ENCODE measurements at places on chromosomes 6 and 20.

DNA sequence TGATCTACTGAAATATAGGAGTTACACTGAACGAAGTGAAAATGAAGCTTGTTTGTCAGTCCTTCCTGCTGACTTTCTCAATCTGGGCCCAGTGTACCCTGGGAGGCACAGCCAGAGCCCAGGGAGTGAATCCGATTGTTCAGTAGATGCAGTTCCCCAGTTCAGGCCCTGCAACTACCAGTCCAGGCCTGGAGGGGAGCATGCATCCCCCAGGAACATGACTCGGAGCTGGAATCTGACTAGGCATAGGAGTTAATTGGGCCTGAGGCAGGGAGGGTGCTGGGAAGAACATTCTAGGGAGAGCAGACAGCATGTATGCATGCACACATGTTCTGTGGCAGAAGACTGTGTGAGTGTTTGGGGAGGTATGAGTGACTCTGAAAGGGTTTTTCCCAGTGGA, 42.1 kb downstream of the PHACTR3 start:
- no peak for DNase-seq

DNA sequence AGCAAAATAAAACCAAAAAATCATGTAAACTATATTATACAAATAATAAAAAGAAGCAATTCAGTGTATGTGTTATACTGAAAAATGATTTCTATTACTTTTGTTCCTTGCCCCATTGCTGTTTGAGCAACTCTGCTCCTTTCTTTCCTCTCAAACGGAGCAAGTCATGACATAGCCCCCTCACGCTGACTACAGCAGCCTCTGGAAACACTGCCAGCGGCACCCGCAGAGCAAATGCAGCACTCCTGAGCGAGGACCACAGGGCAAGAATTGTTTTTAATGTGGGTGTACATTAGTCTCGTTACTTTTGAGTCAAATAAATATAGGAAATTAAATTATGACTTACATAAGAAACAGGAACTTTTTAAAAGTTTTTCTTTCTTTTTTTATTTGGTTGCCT, 350.1 kb upstream of the HSF2 start:
- DNase-seq = no peak

- no peak for DNase-seq
Observed at GRCh38 chr6:1850121-1850839, 240.6 kb downstream of the FOXC1 start.

- no peak for DNase-seq
Observed at GRCh38 chr6:12269110-12269509, 21.1 kb upstream of the EDN1 start.

DNA sequence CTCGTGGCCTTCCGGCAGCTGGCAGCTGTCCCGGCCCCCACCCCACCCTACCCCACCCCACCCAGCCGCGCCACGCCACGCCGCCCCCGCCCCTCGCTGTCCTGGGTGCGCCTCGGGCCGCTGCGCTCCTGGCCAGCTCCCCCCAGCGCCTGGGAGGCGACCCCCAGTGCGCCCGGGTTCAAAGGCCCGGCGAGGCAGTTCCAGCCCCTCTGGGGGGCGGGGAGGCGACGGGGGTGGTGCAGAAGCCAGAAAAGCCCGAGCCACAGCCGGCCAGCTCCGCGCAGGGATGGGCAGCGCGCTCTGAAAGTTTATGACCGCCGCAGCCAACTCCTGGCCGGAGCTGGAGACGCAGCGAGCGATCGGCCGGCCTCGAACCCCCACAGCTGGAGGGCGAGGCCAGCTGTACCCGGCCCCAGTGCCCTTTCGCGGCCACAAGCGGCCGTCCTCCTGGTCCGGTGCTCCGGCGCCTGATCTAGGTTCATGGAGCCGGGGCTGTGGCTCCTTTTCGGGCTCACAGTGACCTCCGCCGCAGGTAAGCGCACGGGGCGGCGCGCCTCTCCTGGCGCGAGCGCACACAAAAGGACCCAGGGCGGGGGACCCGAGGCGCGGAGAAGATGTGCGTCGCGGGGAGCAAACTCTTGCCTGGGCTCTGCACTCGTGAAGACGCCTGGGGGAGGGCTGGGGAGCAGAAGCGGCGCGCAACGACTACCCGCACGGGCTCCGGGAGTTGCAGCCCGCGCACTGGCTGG, at the start of gene EDN3:
TSS of gene EDN3 (plus strand) at position 279 of the 749 bp plus-strand sequence. CDS start at position 481, 202 bp downstream.
- no peak for DNase-seq

DNA sequence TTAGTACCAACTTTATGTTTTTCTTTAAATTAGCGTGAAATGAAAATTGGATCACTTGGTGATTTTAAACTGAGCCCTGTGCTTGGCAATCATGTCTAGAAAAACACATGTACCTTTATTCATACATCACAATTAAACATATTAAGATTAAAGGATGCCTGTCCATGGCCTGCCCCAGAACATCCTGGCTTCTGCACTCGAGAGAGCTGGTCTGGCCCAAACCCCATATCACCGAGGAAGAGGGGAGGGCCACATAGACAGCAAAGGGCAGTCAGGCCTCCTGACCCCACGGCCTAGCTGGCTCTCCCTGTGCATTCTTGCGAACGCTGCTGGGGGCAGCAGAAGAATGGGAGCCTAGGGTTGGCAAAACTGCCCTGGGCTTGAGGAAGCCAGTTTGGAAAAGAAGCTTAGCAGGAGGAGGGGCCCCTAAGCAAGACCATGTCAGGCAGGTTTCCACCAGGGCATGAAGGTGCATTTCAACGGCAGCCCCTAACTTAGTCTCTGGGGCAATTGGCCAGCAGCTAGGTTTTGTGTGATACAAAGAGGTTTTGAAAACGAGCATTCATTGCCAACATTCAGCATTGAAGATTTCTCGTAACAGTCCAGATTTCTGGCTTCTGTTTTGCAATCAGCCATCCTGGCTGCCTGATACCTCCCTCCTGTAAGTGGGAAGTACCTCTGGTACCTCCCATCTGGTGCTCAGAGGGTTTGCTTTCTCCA, 8.6 kb downstream of the BPIFB3 start:
- no peak for DNase-seq

GRCh38 chr20:63176034-63176426, 39.9 kb downstream of the YTHDF1 start:
- no peak for DNase-seq

- DNase-seq = no peak
Observed at GRCh38 chr6:93079061-93079460, 340.3 kb downstream of the EPHA7 start.

DNA sequence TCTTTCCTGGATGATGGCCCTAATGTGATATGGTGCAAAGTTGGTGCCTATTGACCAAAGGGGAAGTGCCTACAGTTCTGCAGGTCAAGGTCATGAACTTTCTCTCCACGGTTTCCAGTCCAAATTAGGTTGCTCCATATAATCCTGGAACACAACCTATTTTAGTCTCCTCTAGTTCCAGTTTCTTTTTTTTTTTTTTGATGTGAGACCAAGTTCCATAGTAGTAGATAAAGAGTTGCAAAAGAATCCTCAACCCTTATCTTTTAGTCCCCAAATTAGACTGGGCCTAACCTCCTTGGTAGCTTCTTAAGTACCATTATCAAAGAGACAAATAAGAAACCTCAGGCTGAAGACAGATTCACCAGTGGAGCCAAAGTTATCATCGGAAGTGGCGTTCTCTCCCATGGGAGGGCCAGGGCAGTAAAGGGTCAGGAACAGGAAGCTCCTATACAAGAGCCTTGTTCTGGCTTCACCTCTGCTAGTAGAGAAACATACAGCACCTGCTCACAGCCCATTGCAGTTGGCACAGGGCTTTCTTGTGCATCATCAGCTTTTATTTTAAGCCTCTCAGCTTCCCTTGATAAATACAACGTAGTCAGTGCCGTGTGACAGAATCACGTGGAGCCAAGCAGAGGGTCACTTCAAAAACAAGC, 132.2 kb upstream of the RREB1 start:
- no peak for DNase-seq

- peak; percentile 52 for DNase-seq
Observed at GRCh38 chr20:371755-372542, 8.6 kb upstream of the TRIB3 start.

DNA sequence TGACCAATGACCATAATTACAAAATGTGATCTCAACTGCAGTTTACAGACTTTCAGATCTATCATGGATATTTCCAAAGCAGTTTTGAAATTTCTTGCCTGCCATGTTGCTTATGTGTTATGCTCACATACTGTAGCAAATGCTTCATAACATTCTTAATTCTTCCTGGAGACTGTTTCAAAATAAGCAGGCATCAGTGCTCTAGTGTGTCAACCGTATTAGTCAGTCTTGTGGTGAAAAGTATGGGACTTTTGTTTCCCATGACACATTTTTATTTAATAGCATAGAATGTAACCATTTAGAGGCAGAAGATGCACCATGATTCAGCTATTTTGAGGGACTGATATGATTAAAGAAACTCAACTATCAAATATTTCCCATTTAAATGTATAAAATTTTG, 1.7 kb downstream of the POPDC3 start:
- DNase-seq = peak; percentile 84

GRCh38 chr20:34365765-34366213, 2.7 kb downstream of the ITCH start:
- no peak for DNase-seq

DNA sequence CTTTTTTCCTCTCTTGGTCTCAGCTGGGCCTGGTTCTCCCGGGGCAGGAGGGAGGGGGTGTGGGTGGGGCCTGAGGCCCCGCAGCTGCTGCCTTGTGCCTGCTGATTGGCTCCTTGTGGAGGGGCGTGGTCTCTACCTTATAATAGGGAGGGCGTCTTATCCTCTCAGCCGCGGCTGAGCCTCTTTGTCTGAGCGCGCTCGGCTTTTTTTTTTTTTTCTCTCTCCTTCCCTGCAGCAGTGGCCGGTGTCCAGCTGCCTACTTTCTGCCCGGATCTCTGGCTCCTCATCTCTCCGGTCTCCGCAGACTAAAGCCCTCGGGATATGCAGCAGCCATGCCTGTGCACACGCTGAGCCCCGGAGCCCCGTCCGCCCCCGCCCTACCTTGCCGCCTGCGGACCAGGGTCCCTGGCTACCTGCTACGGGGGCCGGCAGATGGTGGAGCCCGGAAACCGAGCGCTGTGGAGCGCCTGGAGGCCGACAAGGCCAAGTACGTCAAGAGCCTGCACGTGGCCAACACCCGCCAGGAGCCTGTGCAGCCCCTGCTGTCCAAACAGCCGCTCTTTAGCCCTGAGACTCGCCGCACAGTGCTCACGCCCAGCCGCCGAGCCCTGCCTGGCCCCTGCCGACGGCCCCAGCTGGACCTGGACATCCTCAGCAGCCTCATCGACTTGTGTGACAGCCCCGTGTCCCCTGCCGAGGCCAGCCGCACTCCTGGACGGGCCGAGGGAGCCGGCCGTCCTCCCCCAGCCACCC, 11.1 kb downstream of the FAM110A start:
- no peak for DNase-seq

DNA sequence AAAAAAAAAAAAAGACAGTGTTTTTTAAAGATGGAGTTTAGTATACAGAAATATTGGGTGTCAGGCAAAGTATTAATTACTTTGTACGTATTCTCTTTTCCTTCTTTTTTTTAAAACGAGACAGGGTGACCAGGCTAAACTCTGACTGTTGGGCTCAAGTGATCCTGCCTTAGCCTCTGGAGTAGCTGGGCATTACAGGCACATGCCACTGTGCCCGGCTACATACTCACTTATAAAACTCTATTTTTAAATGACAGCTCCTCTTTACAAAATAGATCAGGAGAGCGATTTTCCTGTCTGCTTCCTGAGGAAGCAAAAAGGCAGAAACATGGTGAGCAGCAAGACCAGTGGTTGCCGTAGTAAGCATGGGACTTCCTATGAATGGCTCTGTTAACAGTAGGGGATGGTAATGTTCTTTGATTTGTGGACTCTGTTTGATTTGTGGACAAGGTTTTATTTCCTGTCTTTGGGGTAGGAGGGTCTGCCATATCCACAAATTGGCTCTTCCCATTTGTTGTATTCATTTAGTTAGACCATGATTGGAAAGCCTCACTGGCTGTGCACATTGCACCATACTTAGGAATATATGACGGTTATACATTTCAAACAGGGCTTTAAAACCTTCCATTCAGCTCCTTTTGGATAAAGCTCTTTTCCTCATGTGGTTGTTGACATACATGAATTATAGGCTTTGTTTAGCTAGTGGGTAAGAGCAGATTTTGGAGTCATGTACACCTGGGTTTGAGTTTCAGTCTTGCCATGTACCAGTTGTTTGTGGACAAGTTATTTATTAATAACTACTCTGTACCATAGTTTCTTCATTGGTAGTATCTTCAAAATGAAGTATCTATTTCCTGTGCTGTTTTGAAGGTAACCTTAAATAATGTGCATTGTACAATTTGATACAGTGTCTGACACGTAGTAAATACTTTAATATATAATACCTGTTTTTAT, 45.1 kb downstream of the PTPRA start:
- no peak for DNase-seq

- DNase-seq = no peak
Observed at GRCh38 chr6:16097382-16098171, 31.3 kb upstream of the MYLIP start.

GRCh38 chr6:91442342-91442741, 855.5 kb upstream of the MAP3K7 start:
- DNase-seq = no peak

DNA sequence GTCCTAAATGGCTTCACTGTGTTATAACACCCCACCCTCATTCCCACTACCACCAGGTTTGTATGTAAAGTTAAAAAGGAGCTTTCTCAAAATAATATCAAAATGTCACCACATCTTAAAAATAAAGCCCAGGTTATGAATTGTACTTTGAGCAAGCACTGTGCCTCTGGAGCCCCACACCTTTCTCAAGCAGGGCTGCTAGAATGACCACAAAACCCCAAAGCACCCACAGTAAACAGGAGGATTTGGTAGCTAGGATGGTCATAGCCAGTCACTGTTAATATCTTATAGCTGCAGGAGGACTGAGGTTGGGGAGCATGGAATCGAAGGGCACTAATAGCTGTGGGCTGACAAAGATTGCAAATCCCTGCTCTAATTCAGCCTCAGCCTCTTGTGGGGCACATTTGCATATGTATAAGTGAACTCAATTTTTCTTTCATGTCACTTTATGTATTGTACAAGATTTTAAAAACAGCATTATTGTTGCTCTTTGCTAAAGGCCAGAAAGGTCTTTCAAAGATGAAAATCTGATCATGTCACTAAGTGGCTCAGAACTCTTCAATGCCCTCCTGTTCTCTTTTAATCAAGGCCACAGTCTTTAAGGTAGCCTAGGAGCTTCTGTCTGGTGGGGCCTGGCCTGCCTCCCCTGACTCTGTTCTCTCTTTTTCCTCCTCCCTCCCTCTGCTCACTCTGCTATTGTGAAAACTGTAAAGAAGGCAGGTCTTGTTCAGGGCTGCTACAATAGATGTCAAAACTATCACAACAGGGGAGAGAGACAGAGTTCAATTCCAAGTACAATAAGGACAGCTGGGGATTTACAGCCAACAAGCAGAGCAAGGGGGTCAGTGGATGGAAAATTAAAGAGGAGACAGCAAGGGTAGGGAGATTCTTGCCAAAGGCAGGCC, 101.6 kb downstream of the TMEM200A start:
- no peak for DNase-seq

- DNase-seq = no peak
Observed at GRCh38 chr20:11502061-11502460, 415.6 kb upstream of the BTBD3 start.

- DNase-seq = no peak
Observed at GRCh38 chr20:34396408-34396807, 33.3 kb downstream of the ITCH start.
